ENCODE measurements at places on chromosomes 5 and 9. TPM values are rescaled to one million over a fixed set of nuclear protein-coding genes. Genes with fewer than 3 reads are reported as not detected.

GRCh38 chr9:32704343-32704742, 68.9 kb upstream of the TAF1L start:
- no peak for DNase-seq

DNA sequence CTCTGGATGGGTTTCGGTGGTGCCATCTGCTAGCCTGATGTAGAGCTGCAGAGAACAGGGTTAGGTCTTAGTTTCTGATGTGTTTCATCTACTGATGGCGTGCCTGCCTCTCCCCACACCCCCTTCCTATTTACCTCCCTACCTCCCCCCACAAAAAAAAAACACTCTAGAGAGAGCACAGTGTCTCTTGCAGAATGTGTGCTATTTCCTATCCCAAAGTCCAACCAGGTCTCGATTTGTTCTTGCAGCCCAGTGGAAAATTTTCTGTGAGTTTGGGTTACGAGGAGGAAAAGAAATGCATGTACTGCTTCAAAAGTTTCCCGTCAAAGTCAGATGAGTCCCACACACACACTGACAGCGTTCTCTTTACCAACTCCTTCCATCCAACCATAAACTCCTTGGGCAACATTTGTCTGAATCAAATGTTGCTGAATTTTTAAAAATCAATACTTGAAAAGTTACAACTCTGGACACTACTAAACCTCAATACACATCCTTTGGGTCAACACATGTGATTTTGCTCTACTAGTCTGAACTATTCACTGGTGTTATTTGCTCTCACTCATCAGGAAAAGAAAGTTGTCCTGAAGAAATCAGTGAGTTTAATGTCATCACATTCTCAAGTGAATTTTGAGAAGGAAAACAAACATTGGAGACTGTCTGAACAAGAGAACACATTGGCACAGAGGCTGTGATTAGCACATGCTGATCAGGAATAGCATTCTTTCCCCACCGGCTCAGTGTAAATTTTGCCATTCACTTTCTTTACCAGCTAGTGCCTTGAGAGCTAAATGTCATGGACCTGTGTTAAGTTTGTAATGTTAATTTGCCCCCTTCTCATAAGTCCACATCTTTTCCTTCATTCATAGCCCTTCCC, 84.1 kb downstream of the MAMDC2 start:
- DNase-seq = no peak

- DNase-seq = no peak
Measured at GRCh38 chr9:93325307-93326035, 126.0 kb upstream of the FAM120A start.

- DNase-seq = no peak
Measured at GRCh38 chr9:136624184-136624951, 38.3 kb upstream of the EGFL7 start.

- DNase-seq = no peak
Measured at GRCh38 chr5:96537386-96537785, 104.3 kb upstream of the PCSK1 start.

The BDP1 gene
- total RNA-seq = 38.3 TPM
